ENCODE measurements at places on chromosomes 5 and 9.

DNA sequence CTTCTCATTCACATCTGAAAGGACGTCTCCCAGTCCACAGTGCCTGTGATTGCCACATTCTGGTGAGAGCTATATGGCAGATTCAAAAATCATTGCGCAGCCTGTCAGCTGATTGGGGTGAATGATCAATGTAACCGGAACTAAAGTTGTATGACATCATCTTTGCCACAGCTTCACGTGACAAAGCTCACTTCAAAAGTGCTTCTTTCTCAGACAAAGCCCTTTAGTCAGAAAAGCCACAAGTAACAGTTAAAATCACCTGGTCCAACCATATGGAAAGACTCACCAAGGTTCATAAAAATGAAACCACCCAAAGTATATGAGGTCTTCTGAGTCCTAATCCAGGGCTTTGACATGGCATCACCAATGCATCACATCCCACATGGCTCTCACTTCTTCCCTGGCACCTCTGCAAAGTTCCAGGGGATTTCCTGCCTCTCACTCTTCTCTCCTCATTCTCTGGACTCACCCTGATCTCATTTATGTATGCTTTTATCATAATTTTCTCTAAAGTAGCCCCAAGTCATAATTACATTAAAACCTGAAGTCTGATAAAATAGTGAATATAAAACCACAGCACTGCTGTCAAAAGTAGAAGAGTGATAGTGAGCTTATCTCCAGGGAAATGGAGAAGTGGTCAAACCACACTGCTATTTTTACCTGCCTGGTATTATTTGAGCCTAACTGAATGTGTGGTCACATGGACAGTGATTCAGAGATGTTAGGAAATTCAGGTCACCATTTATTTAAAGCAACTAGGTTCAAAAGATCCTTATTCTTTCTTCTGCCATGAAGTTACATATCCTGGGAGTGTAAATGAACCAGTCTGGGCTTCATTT is 193.1 kb upstream of the PTGER4 start:
- DNase-seq, result peak; percentile 49

DNA sequence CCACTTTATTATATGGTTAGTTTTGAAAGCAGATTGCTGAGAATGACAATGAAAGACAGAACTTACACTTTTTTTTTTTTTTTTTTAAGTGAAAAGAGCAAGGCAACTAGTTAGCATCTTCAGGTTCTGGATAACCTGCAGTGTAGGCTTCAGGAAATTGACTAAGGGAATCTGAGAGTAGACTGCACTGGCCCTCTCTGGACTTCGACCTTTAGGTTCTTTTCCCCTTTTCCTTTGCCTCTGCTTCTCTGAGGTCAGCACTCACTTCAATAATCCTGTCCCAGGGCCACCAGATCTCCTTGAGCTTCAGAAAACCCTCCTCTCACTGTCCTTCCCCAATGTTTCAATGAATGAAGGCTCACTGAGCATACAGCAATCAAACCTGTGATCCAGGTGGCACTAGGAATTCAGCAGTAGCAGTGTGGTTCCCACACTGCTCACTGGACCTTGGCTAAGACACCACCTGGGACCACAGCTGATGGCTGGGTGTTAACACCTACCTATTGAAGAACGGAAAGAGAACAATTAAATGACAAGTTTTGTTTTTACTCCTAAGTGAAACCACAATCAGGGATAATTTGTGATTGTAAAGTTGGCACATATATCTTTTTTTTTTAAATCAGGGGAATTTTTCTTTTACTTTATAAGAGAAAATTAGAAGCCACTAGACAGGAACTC is 85.8 kb upstream of the IL6ST start:
- DNase-seq, result no peak

DNA sequence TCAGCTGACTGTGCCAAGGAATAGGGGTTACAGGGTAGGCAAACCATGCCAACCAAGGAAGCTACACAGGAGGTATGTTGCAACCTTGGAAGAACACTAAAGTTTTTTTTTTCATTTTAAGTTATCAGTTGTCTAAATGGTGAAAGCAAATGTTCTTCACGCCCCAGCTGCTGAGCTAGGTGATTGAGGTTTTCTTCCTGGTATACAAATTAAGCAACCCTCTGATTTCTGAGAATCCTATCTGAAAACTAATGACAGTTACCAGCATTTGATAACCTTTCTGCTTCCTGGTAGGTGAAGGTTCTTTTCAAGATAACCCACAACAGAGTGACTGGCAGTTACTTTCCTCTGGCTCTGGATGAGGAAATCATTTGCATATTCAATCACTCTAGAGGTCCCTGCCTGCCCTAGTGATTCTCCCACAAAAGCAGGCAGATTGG is 194.9 kb downstream of the ATP10B start:
- DNase-seq, result peak; percentile 76

DNA sequence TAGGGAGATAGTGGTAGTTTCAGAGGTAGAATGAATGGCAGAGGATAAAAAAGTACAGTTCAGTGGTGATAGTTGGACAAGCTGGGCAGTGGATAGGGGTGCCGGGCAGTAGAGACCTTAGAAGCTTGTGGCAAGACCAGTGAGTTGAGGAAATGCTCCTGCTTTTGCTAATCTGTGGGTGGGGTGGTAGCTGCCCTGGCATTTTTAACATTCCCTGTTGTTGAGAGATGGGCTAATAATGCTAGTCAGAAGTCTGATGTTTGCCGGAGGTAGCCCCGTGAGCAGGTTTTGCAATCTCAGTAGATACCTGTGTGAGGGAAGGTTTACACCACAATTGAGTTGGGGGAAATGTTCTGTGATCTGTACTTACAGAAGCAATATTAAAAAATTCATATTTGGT is 91.1 kb downstream of the TRIO start:
- no peak for DNase-seq

- no peak for DNase-seq
Measured at GRCh38 chr9:135037521-135038250, 49.8 kb upstream of the OLFM1 start.

DNA sequence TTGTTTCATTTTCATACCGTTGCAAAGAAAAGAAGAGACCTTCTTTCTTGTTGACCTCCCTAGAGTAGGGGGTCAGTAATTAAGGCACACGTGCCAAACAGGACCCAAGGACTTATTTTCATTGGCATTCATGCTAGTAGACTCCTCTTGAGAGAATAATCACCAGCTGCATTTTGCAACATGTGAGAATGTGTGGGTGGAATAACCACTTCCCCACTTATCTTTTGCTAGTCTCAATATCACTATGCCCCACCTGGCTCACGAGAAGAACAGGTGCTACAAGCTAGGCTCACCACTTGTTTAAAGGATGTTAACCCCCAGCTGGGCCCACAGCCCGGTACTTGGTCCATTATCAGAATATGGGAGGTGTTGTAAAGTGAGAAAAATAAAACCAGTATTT is 460.7 kb upstream of the MEF2C start:
- DNase-seq, result no peak

DNA sequence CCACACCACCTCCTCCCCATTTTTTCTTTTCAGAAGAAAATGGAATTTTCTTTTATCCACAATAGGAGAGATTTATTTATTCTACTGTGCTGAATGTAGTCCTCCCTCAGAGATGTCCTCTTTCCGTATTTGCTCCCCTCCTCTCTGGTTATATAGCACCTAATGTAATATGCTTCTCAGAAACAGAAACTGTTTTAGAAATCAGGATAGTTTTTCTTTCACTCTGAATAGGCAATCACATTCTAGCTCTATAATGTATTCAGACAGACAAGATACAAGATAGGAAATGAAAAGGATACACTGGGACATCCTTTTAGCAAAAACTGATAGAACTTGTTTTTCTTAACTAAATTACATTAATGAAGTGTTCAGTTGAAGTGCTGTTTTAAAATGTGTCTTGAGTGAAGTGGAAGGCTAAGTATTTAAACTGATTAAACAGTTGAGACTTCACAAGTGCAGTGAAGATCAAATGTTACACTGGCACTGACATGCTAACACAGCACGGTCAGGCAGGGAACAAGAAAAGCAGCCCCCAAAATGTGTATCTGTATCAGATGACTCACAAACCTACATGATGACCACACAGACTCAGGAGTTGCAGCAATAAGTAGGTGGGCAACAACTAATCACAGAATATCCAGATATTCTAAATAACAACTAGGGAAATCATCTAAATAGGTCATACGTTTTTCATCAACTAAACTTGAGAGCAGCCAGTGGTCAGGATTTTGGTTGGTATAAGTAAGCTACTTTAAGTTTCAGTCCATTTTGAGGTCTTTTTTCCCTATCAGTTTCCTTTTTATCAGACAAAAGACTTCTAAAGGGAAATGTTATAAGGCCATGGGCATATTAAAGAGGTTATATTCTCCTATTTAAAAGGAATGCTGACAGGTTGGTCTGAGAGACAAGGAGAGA is 260.4 kb downstream of the MLLT3 start:
- DNase-seq, result no peak

DNA sequence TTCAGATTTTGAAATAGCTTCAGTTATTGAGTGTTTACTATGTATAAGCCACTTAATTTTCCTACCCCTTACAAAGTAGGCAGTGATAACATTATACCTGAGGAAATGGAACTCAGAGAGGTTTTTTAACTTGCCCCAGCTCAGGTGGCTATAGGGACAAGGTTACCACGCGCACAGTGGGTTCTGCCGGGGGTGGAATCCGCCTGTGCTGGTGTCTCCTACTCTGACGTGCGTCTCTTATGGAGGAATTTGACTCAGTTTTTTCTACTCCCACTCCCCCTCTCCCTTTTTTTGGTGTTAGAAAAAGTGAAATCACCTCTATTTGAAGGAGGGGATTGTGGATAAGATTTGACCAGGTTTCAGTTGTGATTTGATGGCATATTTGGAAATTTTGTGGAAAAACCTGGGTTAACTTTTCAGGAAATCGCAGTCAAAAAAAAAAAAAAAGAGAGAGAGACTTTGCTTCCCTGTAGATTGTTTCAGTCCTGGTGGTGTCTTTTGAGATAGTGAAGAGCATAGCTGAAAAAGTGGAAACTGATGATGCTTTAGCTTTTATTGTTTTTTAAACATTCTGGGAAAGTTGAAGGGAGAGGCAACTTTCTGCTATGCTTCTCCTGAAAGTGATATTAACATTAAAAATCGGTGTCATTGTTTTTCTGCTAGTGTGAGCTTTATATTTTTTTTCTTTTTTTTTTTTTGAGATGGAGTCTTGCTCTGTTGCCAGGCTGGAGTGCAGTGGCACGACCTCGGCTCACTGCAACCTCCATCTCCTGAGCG is 15.9 kb downstream of the TRIO start:
- DNase-seq, result no peak

- DNase-seq, result no peak
Measured at GRCh38 chr5:163434401-163434866, 3.0 kb upstream of the CCNG1 start.

DNA sequence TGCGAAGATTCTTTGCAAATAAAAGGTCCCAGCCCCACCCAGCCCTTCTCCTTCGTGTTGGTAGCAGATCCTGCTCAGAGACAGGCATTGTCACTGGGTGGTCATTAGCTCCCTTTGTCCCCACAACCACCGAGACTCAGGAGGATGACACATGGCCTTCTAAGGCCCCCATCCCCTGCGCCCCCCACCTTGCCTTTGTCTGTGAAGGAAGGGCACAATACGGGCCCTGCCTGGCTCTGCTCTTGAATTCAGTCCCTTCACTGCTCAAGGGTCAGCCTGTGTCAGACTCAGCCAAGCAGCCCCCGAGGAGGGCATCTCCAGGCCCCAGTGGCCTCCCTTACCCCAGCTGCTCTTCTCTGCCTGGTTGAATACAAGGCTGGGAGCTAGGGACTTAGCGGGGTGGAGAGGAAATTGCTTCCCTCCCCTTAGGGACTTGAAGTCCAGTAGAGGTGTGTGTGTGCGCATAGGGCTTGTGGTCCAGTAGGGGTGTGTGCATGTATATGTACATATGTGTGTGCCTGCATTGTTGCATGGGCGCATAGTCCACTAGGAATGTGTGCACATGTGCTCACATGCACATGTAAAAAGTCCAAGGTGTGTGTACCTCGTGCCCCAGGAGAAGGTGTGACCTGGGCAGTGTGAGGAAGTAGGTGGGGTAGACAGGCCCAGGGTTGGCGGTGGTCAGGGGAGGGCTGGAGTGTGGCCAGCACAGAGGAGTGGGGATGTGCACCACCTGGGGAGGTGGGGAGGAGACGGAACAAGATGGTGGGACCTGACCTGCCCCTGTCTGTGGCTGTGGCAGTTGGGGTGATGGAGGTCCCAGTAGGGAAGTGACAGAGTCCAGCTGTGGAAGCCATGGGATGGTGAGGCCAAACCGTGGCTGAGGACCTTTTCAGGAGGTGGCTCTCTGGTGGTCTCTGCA is 59.1 kb downstream of the PHF2 start:
- no peak for DNase-seq

DNA sequence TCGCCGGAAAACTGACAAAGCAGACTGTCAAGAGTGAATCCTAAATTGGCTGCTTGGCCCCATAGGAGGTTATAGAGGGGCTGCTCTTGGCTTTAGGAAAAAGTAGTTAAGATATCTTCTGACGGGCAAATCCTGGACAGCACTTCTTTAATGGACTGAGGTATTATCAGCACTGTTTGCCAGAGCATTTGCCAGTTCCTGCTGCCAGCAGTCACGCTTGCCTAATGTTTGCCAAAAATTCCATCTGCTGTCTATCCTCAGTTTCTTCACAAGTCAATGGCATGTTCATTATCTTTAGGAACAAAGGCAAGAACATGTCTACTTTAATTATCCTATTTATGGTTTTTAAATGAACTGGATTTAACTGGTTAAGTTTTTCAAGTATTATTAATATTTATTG is 25.8 kb upstream of the SREK1 start:
- DNase-seq, result no peak

GRCh38 chr9:124941679-124942561 is 1.0 kb upstream of the GOLGA1 start:
- DNase-seq, result peak; percentile 83

DNA sequence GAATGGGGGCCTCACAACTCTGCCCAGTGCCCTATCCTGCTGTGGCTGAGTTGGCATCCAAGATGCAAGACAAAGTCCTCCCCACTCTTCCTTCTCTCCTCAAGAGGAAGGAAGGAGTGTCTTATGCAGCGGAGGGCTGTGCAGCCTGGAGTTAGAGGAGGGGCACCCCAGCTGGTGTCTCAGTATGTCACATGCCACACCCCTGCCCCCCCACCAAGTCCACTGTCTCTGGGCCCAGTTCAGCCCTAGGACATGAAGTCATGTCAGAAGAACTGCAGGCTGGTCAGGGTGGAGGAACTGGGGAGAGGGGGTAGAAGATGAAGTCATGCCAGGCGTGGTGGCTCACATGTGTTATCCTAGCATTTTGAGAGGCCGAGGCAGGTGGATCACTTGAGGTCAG is 28.0 kb upstream of the SLC28A3 start:
- DNase-seq, result no peak

- no peak for DNase-seq
Measured at GRCh38 chr9:125580701-125581286, 126.2 kb downstream of the MAPKAP1 start.

DNA sequence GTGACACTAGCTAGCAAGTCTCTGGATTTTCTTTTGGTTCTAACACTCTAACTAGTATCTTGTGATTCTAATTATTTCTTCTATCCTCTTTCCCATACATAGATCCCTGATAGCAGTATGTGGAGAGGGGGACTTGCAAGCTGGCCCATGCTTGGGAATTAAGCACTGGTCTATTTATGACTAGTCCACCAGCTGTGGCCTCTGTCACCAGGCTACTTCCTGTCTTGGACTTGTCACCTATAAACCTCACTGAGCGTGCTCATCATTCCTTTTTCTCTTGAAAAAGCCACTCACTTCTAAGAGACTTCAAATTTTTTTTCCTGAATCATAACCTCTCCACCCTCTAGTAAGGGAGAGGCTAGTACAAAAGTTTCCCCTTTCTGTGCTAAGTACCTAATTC is 32.3 kb upstream of the MAMDC2 start:
- DNase-seq, result no peak

- DNase-seq, result no peak
Measured at GRCh38 chr5:45038366-45038987, 229.7 kb downstream of the MRPS30 start.
